Endothelial cell of umbilical vein (primary cell): ENCODE measurements at places on chromosomes 1 and 21. TPM values are rescaled to one million over a fixed set of nuclear protein-coding genes. Genes with fewer than 3 reads are reported as not detected.

GRHL3 gene
- total RNA-seq, result not detected in 2 replicates

DNA sequence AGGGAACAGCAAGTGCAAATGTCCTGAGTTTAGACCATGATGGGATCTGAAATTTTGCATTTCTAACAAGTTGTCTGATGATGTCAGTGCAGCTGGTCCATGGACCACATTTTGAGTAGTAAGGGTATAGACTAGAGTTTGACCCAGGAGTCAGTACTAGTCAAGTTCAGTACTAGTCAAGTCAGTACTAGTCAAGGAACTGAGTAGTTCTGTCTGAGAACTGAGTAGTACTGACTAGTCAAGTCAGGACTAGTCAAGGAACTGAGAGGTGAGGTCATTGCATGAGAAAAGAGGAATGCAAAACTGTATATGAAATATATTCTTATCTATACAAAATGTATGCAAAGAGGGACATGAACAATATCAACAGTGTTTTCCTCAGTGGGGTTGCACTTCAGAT is 34.1 kb downstream of the TSEN15 start:
- no peak for DNase-seq

GRCh38 chr1:226162898-226163297 is 23.6 kb downstream of the ACBD3 start:
- no peak for DNase-seq

C1QTNF12 gene
- 1.9 and 4.1 TPM in 2 replicates for total RNA-seq

DNA sequence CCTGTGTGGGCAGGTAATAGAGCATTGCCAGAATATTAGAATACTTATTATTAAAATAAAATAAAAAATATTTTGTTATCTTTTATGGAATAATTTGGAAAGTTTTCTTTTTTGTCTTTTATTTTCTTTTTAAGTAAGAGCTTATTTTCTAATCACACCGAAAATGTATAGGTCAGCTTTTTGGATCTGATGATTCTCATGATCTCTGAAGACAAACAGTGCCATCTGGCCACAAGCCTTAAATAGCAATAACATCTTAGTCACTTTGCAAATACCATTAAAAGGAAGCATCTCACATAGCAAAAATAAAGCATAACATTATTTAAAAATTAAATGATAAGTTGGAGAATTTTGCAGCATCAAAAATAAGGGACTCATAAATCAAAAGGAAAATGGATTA is 213.8 kb downstream of the PLA2G4A start:
- no peak for DNase-seq

DNA sequence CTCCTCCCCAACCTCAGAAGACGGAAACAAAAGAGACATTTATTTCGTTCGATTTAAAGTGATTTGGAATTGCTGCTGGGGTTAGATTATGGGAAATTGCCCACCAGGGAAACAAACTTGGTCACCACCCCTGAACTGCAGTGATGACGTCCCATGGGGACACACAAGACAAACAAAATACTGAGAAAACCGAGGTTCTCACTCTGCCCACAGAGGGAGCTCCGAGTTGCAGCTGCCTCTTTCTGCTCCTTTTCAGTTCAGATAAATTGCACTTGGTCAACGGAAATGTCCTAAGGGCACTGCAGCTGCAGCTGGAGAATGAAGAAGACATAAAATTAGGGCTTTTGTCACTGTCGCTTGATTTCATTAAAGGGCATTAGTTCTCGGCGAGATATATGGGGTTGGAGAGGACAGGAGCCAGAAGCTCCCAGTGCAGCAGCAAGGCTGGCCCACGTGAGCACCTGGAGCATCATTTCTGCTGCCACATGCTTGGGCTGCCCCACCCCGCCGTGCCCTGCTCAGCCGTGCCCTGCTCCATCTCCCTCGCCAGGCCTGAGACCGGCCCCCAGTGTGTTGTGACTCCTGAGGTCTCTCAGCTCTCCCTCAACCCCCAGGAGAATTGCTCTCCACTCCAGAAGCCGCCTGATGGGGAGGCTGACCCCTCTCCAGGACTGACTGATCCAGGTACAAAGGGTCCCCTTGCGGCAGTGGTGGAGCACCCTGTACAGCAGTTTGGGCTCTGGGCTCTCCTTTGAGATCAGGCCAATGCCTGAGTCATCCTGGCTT is 231.7 kb upstream of the AJAP1 start:
- DNase-seq, result no peak

SELL gene
- 0.67 and 1.8 TPM in 2 replicates for total RNA-seq

TLR5 gene
- total RNA-seq, result 0.15 and 0.16 TPM in 2 replicates

- DNase-seq, result no peak
These were observed 42.2 kb upstream of the KCNE1 start for GRCh38 chr21:34554227-34554626.

JAM2 gene
- 0.20 and 1.1 TPM in 2 replicates for total RNA-seq

- no peak for DNase-seq
These were observed 2.2 kb downstream of the CYB5R1 start for GRCh38 chr1:202964791-202965410.

GRCh38 chr1:81809808-81810207 is 9.1 kb downstream of the ADGRL2 start:
- no peak for DNase-seq

SH3BGR gene
- total RNA-seq, result 0.42 and 1.1 TPM in 2 replicates

DNA sequence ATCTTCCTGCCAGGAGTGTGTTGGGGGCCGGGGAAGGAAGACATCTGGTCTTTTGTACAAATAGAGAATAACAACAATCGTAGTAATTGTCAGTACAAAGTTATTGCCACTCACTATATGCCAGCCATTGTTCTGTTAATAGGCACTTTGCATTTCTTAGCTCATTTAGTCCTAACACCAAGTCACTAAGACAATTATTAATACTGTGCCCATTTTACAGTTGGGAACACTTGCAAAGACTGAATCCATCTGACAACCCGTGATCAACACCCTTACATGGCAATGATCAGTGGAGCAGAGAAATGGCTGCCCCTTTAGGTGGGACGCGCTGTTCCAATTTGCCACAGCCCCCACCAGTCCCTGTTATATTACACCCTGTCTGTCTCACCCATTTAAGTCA is 33.3 kb downstream of the FBXO2 start:
- no peak for DNase-seq

GRCh38 chr1:10575616-10576015 is 100.9 kb downstream of the PEX14 start:
- DNase-seq, result peak; percentile 77

- DNase-seq, result no peak
These were observed 416.2 kb downstream of the MATN1 start for GRCh38 chr1:30307182-30307581.

GRCh38 chr1:185279571-185279970 is 37.5 kb downstream of the IVNS1ABP start:
- no peak for DNase-seq
